ENCODE measurements at places on chromosomes 11 and 22. TPM values are rescaled to one million over a fixed set of nuclear protein-coding genes. Genes with fewer than 3 reads are reported as not detected.

ALG8 gene
- 32.5 TPM for total RNA-seq

NFAM1 gene
- not detected for total RNA-seq

CRYBB2 gene
- total RNA-seq = 0.18 TPM

IRAG1 gene
- total RNA-seq = 0.18 TPM

RPS25 gene
- total RNA-seq = 897 TPM

JRKL gene
- 6.1 TPM for total RNA-seq

OR51Q1 gene
- total RNA-seq = not detected

NLRP14 gene
- total RNA-seq = 0.09 TPM

MIOX gene
- total RNA-seq = not detected

CELSR1 gene
- total RNA-seq = 0.38 TPM

RASSF10 gene
- total RNA-seq = under 0.01 TPM

SYT7 gene
- total RNA-seq = 0.19 TPM

GPR83 gene
- total RNA-seq = 0.09 TPM

C1QTNF5 gene
- total RNA-seq = 65.6 TPM

MYEOV gene
- total RNA-seq = 1.5 TPM

CCDC89 gene
- total RNA-seq = 0.56 TPM

KLHDC7B gene
- total RNA-seq = not detected

DEUP1 gene
- total RNA-seq = not detected

TNNI2 gene
- not detected for total RNA-seq

FOSL1 gene
- 7.4 TPM for total RNA-seq

KCNJ1 gene
- total RNA-seq = not detected

NXPE4 gene
- total RNA-seq = not detected

FXYD6 gene
- total RNA-seq = not detected

PANX3 gene
- total RNA-seq = not detected

TECTA gene
- total RNA-seq = 0.27 TPM

CWF19L2 gene
- total RNA-seq = 12.7 TPM

HSPA8 gene
- total RNA-seq = 3,022 TPM

LGALS12 gene
- not detected for total RNA-seq

ATG13 gene
- total RNA-seq = 60.6 TPM

SOX10 gene
- not detected for total RNA-seq

LRFN4 gene
- total RNA-seq = 14.7 TPM

MAP6 gene
- 0.27 TPM for total RNA-seq

CALCA gene
- total RNA-seq = not detected

TMEM86A gene
- 1.3 TPM for total RNA-seq

POU2AF2 gene
- total RNA-seq = not detected

P4HA3 gene
- total RNA-seq = 17.9 TPM

GPHA2 gene
- total RNA-seq = not detected

MIAT gene
- 0.27 TPM for total RNA-seq

APOL4 gene
- 4.8 TPM for total RNA-seq

CARD16 gene
- 42.3 TPM for total RNA-seq

RNASEH2C gene
- total RNA-seq = 48.0 TPM

RAB3IL1 gene
- 0.45 TPM for total RNA-seq

SYNGR1 gene
- 0.72 TPM for total RNA-seq

TOLLIP gene
- 26.4 TPM for total RNA-seq

DDX25 gene
- total RNA-seq = not detected

MS4A12 gene
- not detected for total RNA-seq

DEPDC7 gene
- total RNA-seq = 0.56 TPM

DGCR6 gene
- total RNA-seq = 0.90 TPM

CLDN5 gene
- 857 TPM for total RNA-seq

PVALB gene
- not detected for total RNA-seq

FAM83F gene
- total RNA-seq = not detected

ILK gene
- 156 TPM for total RNA-seq

APOA4 gene
- total RNA-seq = not detected

SHANK2 gene
- total RNA-seq = not detected

PKP3 gene
- 0.09 TPM for total RNA-seq

Data from endothelial cell of coronary artery (primary cell).